ENCODE measurements at places on chromosomes 2 and 18.
A peak's percentile ranks its signal among the peaks of the same experiment; 100 is the strongest.

GRCh38 chr2:186339716-186340115 lies 146.3 kb upstream of the ZC3H15 start:
- H3K27ac ChIP-seq: no peak overlapping the region
- H3K4me3 ChIP-seq: no peak overlapping the region
- no peaks in the 10 kb centered on the region for H3K27me3 ChIP-seq
- no peak for DNase-seq
- no peaks in the 10 kb centered on the region for H3K36me3 ChIP-seq

DNA sequence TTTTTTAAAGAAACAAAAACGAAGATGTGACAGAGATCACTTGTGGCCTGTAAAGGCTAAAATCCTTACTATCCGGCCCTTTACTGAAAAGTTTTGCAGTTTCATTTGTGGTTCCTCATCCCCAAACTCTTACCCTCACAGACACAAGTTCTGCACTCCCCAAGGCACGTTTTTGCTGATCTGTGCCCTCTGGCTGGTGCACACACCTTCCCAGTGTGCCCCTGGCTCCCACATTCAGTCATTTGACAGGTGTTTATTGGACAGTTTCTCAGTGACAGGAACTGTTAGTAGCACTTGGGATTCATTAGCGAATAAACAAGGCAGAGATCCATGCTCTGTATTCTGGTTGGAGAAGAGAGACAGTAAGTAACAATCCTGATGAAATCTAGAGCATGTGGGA lies 22.8 kb downstream of the ZAP70 start:
- H3K27ac ChIP-seq: no peak overlapping the region
- peaks cover 86% of the 10 kb centered on the region for H3K36me3 ChIP-seq
- no peaks in the 10 kb centered on the region for H3K27me3 ChIP-seq
- DNase-seq: no peak
- H3K4me3 ChIP-seq: no peak overlapping the region

- no peaks in the 10 kb centered on the region for H3K27me3 ChIP-seq
- H3K36me3 ChIP-seq: no peaks in the 10 kb centered on the region
- no peak overlapping the region for H3K4me3 ChIP-seq
- no peak for DNase-seq
- H3K4me1 ChIP-seq: peaks cover 6% of the 10 kb centered on the region
Observed at GRCh38 chr18:9616049-9616448, 1.7 kb upstream of the PPP4R1 start.

- no peak overlapping the region for H3K27ac ChIP-seq
- no peaks in the 10 kb centered on the region for H3K36me3 ChIP-seq
- no peak for DNase-seq
- no peaks in the 10 kb centered on the region for H3K27me3 ChIP-seq
- H3K4me3 ChIP-seq: no peak overlapping the region
- no peaks in the 10 kb centered on the region for H3K4me1 ChIP-seq
Observed at GRCh38 chr2:114745700-114746099, 303.3 kb downstream of the DPP10 start.

GRCh38 chr2:124560592-124561112 lies 535.6 kb downstream of the CNTNAP5 start:
- no peak for DNase-seq
- no peaks in the 10 kb centered on the region for H3K4me1 ChIP-seq
- H3K27ac ChIP-seq: no peak overlapping the region
- H3K36me3 ChIP-seq: no peaks in the 10 kb centered on the region
- H3K4me3 ChIP-seq: no peak overlapping the region

GRCh38 chr18:57959278-57959677 lies 84.7 kb upstream of the NEDD4L start:
- H3K27ac ChIP-seq: no peak overlapping the region
- H3K36me3 ChIP-seq: no peaks in the 10 kb centered on the region
- no peaks in the 10 kb centered on the region for H3K4me1 ChIP-seq

- no peak overlapping the region for H3K27ac ChIP-seq
- H3K4me3 ChIP-seq: no peak overlapping the region
- H3K4me1 ChIP-seq: no peaks in the 10 kb centered on the region
- DNase-seq: no peak
- H3K27me3 ChIP-seq: no peaks in the 10 kb centered on the region
Observed at GRCh38 chr2:225353579-225354085, 45.9 kb upstream of the NYAP2 start.

- no peaks in the 10 kb centered on the region for H3K27me3 ChIP-seq
- H3K36me3 ChIP-seq: peaks cover 59% of the 10 kb centered on the region
- H3K4me1 ChIP-seq: no peaks in the 10 kb centered on the region
- DNase-seq: peak; percentile 56
- no peak overlapping the region for H3K4me3 ChIP-seq
Observed at GRCh38 chr18:24118750-24119577, 19.9 kb upstream of the CABYR start.

DNA sequence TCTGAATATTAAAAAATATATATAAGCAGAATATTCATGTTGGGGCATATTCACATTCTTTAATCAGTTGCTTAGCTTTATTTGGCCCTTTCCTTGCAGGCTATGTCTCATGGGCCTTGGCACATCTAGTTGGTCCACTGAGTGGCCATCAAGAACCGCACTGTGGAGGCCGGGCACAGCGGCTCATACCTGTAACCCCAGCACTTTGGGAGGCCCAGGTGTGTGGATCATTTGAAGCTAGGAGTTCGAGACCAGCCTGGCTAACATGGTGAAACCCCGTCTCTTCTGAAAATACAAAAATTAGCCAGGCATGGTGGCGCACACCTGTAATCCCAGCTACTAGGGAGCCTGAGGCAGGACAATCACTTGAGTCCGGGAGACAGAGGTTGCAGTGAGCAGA lies 127.6 kb upstream of the TANK start:
- H3K4me3 ChIP-seq: no peak overlapping the region
- no peaks in the 10 kb centered on the region for H3K27me3 ChIP-seq
- H3K4me1 ChIP-seq: no peaks in the 10 kb centered on the region
- no peaks in the 10 kb centered on the region for H3K36me3 ChIP-seq

DNA sequence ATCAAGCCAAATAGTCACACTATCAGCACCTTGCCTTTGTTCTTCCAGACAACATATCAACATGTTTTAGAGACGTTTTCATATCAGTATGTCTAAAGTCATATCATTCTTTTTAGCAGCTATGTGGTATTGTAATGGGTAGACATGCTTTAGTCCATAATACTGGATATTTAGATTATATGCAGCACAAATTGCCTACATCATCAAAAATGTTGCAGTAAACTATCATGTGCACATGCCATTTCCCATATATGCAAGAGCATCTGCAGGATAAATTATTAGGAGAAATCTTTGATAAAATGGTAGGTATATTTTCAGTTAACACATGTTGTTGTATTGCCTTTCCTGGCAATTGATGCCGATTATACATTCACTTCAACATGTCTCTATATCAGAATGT lies 636.5 kb downstream of the XIRP2 start:
- no peak for DNase-seq
- no peaks in the 10 kb centered on the region for H3K4me1 ChIP-seq
- no peaks in the 10 kb centered on the region for H3K27me3 ChIP-seq
- H3K27ac ChIP-seq: no peak overlapping the region

DNA sequence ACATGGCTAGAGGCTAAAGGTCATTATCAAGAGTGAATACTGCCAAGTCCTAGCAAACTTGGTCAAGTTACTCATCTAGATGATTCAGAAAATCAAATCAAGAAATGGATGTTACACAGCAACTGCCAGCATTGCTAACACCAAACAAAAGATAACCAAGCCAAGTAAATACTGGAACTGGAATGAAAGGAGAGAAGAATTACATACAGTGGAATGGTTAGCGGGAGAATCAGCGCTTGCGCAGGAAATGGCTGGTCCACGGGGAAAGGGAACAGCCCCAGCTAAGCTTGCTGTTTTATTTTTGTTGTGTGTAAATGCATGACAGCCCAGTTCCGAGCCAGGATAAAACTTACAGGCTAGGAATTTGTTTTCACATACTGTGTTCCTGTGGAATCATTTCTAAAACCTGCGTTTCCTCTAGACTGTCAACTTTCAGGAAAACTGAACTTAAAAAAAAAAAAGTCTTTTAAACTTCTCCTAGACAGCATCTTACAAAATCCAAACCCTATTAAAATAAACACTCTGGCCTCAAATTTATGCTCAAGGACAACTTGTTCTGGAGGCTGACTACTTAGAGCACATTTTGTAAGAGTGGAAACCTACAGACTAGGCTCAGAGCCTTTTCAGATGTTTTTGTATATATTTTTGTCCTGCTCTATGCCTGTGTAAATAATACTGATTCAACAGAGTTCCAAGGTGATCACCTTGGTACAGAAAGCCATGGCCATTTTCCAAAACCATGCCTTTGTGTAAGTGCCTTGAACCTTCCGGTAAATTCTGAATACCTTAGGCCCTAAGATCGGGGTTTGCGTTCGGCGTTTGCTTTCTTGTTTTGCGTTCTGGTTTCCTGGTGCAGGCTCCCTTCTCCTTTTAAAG lies 30.7 kb upstream of the TXNDC2 start:
- no peak overlapping the region for H3K27ac ChIP-seq
- H3K4me1 ChIP-seq: no peaks in the 10 kb centered on the region
- H3K27me3 ChIP-seq: no peaks in the 10 kb centered on the region
- no peak for DNase-seq
- no peaks in the 10 kb centered on the region for H3K36me3 ChIP-seq
- no peak overlapping the region for H3K4me3 ChIP-seq

DNA sequence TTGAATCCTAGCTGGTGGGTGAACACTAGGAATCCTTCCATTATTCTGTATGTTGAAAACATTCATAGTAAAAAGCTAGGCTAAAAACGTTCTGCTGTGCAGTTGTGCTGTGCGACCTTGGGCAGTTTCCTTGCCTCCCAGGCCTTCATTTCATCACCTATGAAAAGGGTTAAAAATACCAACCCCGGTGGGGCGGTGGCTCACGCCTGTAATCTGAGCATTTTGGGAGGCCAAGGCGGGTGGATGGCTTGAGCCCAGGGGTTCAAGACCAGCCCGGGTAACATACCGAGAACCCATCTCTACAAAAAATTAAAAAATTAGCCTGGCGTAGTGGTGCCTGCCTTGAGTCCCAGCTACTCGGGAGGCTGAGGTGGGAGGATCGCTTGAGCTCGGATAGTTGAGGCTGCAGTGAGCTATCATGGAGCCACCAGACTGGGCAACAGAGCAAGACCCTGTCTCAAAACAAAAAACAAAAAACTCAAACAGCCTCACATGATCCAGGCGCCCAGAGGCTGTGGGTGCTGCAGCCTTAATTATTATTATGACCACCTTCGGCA lies 2.9 kb upstream of the RRM2 start:
- H3K36me3 ChIP-seq: no peaks in the 10 kb centered on the region
- H3K27ac ChIP-seq: no peak overlapping the region
- peaks cover 31% of the 10 kb centered on the region for H3K4me1 ChIP-seq
- peak overlapping the region; percentile 65 for H3K4me3 ChIP-seq

DNA sequence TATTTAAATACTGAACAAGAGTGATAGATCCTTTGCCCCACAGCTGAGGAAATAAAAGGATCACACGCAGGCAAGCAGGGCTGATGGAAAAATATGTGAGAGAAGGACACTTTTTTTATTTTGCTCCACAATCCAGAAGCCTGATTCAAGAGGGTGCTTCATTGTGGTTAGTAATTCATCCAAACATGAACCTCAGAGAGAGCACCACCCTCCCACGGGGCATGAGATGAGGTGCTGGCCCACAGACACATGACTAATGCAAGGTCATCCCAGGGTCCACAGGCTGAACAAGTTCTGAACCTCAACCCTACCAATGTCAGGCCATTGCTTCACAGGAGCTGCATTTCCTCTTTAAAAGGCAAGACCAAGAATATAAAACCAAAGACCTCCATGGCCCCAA lies 239.6 kb downstream of the MREG start:
- H3K36me3 ChIP-seq: no peaks in the 10 kb centered on the region
- no peak overlapping the region for H3K27ac ChIP-seq
- H3K4me3 ChIP-seq: no peak overlapping the region
- no peak for DNase-seq
- no peaks in the 10 kb centered on the region for H3K4me1 ChIP-seq
- H3K27me3 ChIP-seq: no peaks in the 10 kb centered on the region

GRCh38 chr2:218471982-218472381 lies 53.1 kb downstream of the VIL1 start:
- H3K36me3 ChIP-seq: peaks cover 23% of the 10 kb centered on the region
- H3K27ac ChIP-seq: no peak overlapping the region
- H3K27me3 ChIP-seq: no peaks in the 10 kb centered on the region

- H3K4me3 ChIP-seq: no peak overlapping the region
- no peak for DNase-seq
- no peaks in the 10 kb centered on the region for H3K36me3 ChIP-seq
- H3K27me3 ChIP-seq: no peaks in the 10 kb centered on the region
- H3K27ac ChIP-seq: no peak overlapping the region
Observed at GRCh38 chr18:28331551-28331950, 154.6 kb upstream of the CDH2 start.

DNA sequence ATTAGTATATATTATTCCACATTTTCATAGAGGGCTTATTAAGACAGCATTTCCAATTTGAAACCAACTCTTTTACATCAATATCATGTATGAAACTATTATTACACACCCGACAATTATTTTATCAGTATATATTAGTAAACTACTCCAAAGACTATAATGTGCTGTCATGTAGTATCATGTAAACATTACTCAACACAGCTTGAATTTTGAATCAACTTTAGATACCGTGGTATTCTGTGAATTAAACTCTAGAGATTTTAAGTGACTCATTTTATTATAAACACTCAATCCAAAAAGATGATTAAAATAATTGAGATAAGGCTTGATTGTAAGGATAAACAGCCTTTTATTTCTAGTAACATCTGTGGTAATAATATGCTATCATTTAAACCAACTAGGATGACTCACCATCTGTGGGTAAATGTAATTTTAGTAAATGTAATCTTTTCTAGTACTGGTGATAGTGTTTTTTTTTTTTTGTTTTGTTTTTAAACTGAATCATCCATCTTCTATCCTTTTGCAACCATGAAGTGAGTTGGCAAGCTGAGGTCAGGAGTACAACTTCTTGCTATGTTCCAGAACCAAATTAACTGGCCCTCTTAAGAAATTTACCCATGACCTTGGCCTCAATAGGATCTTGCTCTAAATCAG lies 144.3 kb upstream of the SMAD7 start:
- H3K27ac ChIP-seq: no peak overlapping the region
- H3K4me1 ChIP-seq: no peaks in the 10 kb centered on the region
- no peak overlapping the region for H3K4me3 ChIP-seq
- no peaks in the 10 kb centered on the region for H3K27me3 ChIP-seq

DNA sequence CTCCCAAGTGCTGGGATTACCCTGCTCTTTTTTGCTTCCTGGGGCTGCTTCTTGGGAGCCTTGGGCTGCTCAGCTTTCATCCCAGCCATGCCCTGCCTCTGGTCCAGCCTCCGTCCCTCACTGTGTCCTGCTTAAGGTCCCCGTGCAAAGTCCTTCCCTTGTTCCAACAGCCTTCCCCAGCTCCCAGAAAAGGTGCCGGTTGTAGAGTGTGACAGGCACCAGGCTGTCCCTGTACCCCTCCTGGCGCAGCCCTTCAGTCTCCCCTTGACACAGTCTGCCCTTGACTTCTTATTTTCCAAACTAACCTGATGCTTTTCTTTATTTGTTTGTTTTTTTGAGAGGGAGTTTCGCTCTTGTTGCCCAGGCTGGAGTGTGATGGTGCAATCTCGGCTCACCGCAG lies 20.1 kb upstream of the ALPI start:
- no peaks in the 10 kb centered on the region for H3K4me1 ChIP-seq
- no peaks in the 10 kb centered on the region for H3K27me3 ChIP-seq
- H3K4me3 ChIP-seq: no peak overlapping the region

DNA sequence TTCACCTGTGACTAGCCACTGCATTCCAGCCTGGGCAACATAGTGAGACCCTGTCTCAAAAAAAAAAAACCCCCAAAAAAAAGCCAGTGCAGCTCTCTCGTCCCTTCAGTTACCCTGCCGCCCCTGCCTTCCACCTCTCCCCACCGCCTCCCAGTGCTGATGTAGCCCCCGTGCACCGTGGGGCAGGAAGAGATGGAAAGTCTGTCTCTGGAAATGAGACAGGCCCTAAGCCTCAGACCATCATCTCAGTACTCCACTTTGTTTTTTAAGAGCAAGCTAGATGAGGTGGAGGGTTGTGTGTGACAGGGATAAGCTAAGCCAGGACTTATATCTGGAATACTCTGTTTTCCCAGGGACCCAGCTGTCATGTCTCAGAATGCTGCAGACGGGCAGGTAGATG lies 32.0 kb downstream of the MERTK start:
- no peaks in the 10 kb centered on the region for H3K36me3 ChIP-seq
- H3K4me1 ChIP-seq: no peaks in the 10 kb centered on the region
- no peaks in the 10 kb centered on the region for H3K27me3 ChIP-seq
